ENCODE measurements at places on chromosomes 1 and 21. TPM values are rescaled to one million over a fixed set of nuclear protein-coding genes. Genes with fewer than 3 reads are reported as not detected.
A peak's percentile ranks its signal among the peaks of the same experiment; 100 is the strongest.

- no peak for DNase-seq
These were observed 39.6 kb downstream of the ZBTB18 start for GRCh38 chr1:244090645-244091044.

GRCh38 chr1:224759681-224760091 is 143.6 kb downstream of the CNIH3 start:
- DNase-seq = no peak

The MARK1 gene
- total RNA-seq = 17.7 TPM

The UBL4B gene
- total RNA-seq = not detected

DNA sequence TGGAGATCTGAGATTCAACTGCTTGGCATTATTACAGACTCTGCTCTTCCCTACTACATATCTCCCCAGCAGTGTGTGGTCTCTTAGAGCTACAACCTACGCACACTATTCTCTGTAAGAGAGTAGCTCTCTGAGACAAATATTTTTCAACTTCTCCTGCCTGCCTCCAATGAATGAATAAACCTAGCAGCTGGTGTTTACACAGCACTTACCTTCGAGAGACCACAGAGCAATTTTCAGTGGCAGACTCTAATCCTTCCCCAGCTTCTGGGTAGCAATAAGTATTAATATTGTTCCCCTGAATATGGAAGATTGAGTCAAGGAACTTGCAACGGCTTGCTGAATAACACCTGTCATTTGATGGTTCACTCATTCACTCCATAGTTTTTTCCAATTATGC is 350.9 kb upstream of the SPAG17 start:
- DNase-seq = no peak

DNA sequence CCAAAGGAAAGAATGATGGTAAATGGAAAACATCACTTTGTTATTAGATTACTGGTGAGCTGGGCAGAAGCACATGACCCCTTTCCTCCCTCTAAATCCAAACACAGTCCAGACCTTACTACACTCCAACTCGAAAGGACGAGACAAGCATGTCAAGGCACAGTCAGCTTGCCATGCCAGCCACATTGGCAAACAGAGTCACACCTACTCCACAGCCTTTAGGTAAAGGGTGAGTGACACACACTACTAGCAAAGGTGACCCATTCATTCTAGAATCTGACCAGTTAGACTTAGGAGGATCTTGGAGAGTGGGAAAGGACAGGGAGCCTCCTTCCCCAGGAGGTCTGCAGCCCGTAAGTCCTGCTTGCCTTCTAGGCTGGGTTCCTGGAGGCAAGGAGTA is 3.0 kb downstream of the SLC44A3 start:
- no peak for DNase-seq

The TFB2M gene
- 10.7 TPM for total RNA-seq

DNA sequence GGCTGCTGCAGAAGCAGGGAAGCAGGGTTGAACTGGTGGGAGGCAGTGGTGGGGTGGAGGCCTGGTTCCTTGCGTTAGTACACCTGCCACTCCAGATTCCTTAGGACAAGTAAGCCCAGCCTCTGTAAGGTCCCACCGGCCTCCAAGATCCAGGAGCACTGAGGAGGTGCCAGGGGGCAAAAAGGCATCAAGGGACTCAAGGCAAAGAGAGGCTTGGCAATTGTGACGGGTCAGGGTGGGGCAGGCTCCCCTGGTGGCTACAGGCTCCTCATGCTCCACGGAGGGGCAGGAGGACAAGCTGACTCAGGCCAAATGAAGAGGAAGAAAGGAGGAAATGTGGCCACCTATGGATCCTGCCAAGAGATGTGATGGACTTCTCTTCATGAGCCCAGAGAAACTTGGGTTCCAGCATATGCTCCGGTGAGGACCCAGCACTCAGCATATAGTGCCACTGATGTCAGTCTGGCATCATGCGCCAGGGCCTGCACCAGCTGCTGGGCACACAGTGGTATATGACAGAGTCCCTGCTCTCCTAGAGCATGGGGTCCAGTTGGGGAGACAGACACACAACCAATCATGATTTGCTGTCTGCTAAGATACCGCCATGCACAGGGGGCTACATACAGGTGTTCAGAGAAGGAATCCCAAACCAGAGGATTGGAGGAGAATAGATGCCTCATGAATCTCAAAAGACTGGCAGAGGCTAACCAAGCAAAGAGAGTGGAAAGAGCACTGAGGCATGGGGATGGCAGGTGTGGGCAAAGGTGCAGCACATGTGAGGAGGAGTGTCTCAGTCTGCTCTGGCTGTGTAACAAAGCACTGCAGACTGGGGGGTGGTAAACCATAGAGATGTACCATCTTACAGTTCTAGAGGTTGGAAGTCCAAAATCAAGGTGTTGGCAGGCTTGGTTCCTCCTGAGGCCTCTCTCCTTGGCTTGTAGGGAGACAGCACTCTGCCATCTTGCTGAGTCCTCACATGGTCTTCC is 249.7 kb downstream of the RHOU start:
- no peak for DNase-seq

DNA sequence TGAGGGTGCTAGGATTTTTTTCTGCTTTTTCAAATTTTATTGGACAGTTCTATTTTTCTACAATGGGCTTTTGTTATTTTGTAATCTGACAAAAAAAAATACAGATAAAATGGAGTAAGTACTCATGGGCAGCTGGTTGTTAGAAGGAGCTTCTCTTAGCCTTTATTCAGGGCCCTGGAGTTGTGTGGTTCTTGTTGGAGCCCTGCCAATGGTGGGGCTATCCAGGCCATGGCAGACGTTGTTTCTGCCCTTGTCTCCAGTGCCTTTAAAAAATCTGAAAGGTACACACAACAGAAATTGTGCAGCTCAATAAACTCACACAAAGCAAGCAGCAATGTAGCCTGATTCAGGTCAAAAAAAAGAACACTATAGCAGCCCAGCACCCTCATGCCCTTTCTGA is 153.5 kb upstream of the GALNT2 start:
- DNase-seq = no peak

The IRF6 gene
- 21.8 TPM for total RNA-seq

- DNase-seq = peak; percentile 48
These were observed 20.3 kb upstream of the C2CD2 start for GRCh38 chr21:41973861-41974751.

GRCh38 chr1:246166841-246167240 is 340.2 kb downstream of the SMYD3 start:
- DNase-seq = no peak
